Uterus (tissue), 4 donors: ENCODE measurements at places on chromosomes 7 and 10. TPM values are rescaled to one million over a fixed set of nuclear protein-coding genes. Genes with fewer than 3 reads are reported as not detected.
A peak's percentile ranks its signal among the peaks of the same experiment; 100 is the strongest.

GRCh38 chr10:5575482-5576153 lies 50.9 kb downstream of the CALML3 start:
- DNase-seq: no peak

Gene CALML3
- not detected for total RNA-seq

Gene ANKRD22
- not detected for total RNA-seq

Gene LIPK
- total RNA-seq: not detected

GRCh38 chr7:134422008-134422407 lies 36.9 kb downstream of the AKR1B1 start:
- no peak for DNase-seq

Gene CYP3A4
- 0.18 TPM for total RNA-seq

DNA sequence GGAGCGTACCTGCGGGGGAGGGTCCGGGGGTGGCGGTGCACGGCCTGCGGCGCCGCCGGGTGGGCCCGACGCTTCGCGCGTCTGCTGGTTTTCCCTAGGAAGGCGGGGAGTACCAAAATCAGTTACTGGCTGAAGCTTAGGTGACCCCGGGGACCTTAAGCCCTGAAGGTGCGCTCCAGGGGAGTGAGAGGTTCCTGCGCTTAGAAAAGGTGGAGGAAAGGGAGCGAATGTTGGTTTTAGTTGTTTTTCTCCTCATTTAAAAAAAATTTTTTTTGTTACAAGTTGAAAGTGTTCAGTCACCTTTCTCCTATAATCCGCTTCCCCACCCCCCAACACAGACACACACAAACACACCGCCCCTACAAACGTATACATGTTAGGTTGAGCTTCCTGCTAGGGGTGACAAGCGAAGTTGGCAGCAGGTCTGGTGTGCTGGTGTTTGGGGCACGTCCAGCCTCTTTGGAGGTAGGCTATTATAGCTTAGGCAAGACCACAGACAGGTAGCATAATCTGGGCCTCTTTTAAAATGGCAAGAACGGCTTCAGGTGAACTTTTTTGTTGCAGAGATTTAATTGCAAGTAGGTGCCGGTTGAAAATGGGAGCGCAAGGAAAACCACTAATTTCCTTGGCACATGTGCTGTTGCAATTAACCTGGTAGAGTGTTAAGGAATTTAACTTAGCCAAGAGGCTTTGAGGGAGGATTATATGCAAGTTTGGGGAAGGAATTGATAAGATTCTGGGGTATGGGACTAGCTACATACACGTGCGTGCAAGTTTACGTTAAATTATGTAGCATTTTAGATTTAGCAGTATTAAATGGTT lies 945 bp downstream of the ADD3 start:
- DNase-seq: peak; percentile 36

Gene SNX10
- 16.8 TPM for total RNA-seq

DNA sequence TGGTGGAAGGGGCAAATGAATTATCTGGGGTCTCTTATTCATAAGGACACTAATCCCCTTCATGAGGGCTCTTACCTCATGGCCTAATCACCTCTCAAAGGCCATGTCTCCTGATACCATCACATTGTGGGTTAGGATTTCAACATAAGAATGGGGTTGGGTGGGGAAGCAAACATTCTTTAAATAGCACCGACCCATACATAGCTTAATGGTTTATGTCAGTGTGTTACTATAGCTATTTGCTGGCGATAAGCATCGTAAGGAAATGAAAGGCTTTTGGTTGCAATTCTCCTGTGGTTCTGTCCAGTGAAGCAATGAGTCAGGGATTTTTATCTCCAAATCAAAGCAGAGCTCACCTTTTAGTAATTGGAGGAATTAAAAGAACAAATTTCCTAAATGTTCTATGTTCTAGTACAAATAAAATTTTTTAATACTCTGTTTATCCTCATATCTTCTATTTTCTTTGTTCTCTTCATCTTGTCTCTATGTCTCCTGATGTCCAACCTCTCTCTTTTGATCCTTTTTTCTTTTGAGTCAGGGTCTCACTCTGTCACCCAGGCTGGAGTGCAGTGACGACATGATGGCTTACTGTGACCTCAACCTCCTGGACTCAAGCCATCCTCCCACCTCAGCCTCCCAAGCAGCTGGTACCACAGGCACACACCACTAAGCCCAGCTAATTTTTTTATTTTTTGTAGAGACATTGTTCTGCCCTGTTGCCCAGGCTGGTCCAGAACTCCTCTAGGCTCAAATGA lies 57.0 kb upstream of the GLCCI1 start:
- no peak for DNase-seq

- DNase-seq: no peak
These were observed 64.1 kb downstream of the CFAP58 start for GRCh38 chr10:104417637-104418292.

Gene C10orf71
- not detected for total RNA-seq

DNA sequence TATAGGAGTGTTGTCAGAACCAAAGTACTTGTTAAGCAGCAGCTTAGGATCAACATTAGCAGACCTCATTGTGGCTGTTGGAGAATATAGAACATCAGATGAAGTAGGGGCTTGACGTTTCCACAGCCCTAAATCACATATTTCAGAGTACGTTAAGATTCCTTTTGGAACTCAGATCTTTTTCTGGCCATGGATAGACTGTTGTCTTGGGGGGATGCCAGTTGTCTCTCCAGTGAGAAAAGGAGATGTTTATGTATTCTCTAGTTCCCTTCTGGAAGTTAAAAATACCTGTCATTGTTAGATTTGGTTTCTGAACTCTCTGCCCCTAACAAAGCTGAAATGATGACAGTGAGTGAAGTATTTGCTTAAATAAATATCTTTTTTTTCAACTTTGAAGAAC lies 191.3 kb downstream of the AUTS2 start:
- no peak for DNase-seq

- no peak for DNase-seq
These were observed 633.5 kb upstream of the GALNT17 start for GRCh38 chr7:70498232-70498992.

Gene PON3
- total RNA-seq: 10.6 TPM

DNA sequence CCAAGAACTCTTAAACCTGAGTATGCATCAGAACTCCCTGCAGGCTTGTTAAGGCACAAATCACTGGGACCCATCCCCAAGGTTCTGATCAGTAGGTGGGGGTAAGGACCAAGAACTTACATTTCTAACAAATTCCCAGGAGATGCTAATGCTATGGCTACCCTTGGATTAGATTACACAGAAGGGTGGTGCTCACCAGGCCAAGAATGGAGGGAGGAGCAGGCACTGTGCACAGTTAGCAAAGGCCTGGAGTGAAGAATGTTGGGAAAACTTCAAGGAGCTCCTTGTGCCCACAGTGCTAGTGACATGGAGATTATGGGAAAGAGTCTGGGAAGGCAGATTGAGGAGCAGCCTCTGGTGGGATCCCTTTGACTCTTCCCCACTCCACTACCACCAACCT lies 1.9 kb downstream of the PRSS2 start:
- no peak for DNase-seq

Gene YAE1
- 36.3 TPM for total RNA-seq

DNA sequence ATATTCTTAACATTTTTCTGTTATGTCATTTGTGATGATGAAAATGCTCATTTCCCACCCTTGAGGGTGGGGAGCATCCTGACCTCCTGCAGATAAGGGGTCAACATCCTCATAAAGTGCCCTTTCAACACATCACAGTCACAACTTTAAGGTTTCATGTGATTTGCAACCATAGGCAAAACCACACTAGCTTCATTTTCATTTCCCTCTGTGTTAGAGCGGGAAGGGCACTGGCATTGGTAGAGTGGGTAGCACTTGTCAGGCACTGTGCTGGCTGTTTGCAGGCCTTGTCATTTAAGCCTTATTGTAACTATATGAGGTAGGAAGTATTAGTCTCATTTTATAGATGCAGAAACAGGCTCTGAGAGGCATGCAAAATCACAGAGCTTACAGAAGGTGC lies 39.8 kb downstream of the PSMC2 start:
- DNase-seq: no peak

Gene DEPP1
- total RNA-seq: 266 TPM

Gene C10orf53
- total RNA-seq: not detected

Gene TMEM178B
- 0.76 TPM for total RNA-seq

- DNase-seq: no peak
These were observed 194.3 kb downstream of the SORCS3 start for GRCh38 chr10:104835422-104835821.

GRCh38 chr10:8800426-8800825 lies 745.9 kb downstream of the GATA3 start:
- no peak for DNase-seq

DNA sequence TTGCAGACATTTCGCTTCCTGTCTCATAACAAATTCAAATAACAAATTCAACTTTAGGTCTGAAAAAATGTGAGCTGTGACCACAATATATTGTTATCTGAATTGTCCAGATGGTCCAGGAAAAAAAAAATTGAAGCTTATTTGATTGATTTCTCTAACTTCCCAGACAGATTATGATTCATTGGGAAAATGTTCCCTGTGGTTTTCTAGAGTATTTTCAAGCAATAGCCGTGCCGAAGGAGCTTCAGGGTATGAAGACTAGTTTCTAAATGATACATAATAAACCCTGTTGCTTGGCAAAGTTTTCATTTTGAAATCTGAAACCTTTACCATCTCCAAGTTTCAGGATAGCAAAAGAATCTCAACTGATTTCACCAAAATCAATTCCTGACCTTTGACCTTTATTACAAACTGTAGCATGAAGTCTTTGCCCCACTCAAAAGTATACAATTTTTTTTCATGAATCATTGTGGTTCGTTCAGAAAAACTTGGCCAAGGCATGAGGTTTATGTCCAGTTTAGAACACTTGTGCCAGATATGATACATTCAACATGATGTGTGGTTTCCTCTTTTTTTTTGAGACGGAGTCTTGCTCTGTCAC lies 109.9 kb downstream of the JCAD start:
- no peak for DNase-seq

Gene SLC29A3
- total RNA-seq: 6.5 TPM

GRCh38 chr7:152886579-152887117 lies 127.1 kb downstream of the ACTR3B start:
- no peak for DNase-seq

DNA sequence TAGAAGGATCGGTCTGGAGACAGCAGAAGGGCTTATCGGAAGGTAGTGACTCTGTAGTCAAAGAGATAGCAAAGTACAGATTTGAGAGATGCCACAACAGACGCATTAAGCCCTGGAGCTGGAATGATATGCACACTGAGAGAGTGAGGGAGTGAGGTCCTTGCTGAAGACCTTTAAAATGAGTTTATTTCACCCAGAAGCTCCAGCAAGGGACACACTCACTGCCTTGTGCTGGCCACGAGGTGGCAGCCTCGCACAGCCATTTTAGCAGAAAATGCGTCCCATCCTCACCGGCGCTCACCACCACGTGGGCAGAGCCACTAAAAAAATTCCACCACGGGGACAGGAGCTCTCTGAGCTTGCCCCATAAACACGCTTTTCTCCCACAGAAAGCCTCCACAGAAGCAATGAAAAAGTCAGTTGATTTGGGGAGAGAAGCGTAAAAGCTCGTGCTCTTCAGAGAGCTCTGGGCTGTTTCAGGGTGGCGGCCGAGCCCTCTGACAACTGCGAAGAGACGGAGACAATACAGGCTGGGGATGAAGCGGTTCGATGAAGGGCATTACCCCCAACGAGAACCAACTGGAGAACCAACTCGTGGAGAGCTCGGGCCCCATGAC lies 163.0 kb upstream of the KLF14 start:
- DNase-seq: peak; percentile 70

Gene NKX2-3
- total RNA-seq: not detected

GRCh38 chr10:118175148-118175547 lies 128.4 kb upstream of the RAB11FIP2 start:
- no peak for DNase-seq

Gene ANKRD61
- total RNA-seq: not detected

- DNase-seq: no peak
These were observed 25.8 kb upstream of the BET1 start for GRCh38 chr7:94029976-94030375.

DNA sequence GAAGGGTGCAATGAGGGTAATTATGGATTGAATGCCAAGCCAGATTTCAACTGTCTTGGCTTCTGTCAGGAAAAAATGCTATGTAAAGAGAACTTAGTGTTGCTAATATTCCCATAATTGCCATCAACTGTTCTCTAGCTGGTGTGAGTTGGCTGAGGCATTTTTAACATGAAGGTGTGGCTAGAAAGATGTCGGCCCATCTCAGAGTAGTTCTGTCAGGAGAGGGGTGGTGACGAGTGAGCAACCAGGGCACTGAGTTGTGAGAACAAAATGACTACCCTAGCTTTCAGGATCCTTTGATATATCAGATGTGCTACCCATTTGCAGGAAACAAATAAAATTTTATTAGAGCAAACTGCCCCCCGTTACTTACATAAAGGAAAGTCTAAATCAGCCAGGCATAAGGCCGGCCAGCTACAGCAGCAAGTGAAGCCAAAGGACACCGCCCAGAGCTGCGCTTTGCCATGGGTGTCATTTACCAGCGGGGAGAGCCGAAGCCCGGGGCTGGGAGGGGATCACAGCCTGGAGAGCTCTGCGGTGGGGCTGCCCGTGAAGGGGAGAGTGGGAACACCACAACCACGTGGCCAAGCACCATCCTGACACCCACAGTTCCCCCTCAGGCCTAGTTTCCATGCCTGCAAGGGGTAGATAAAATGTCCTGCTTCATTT lies 141.4 kb downstream of the ICA1 start:
- DNase-seq: no peak

- DNase-seq: no peak
These were observed 711.1 kb downstream of the SUGCT start for GRCh38 chr7:40845943-40846342.

DNA sequence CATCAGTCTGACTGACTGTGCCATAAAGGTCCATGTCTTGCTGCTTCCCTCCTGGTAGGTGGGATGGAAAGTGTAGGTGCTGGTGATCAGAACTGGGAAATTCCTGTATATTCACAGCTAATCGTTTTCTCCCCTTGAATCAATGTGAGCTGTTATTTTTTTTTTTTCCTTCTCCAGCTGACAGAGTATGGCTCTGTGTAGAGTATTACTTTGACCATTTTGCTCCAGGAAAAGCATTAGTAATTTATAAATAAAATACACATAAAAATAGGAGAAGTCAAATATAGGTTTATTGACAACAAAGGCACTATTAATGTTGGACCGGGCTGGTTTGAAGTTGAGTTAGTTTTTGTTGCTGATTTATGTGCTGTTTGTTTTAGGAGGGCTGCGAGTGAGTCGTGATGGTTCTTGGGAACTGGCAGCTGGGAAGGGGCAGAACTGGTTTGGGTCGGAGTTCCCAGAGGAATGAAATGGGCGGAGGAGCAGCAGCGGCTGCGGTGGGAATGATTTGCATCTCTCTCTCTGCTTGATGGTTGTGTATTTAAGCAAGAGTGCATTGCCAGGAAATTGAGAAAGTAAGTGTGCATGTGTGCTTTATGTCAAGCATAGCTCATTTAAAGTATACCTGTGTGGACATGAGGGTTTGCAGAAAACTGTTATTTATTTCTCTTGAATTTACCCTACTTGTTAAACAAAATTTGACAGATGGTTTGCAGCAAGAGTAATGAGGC lies 80.9 kb downstream of the LRMDA start:
- peak; percentile 32 for DNase-seq
